CD4-positive, CD25-positive, alpha-beta regulatory T cell (primary cell): ENCODE measurements at places on chromosomes 3 and 15. TPM values are rescaled to one million over a fixed set of nuclear protein-coding genes. Genes with fewer than 3 reads are reported as not detected.

GNAT1 gene
- polyA plus RNA-seq = not detected

GOLGA6L4 gene
- polyA plus RNA-seq = not detected

MED12L gene
- polyA plus RNA-seq = not detected

ZBED2 gene
- polyA plus RNA-seq = not detected

ALAS1 gene
- polyA plus RNA-seq = 40.7 TPM

C3orf52 gene
- 0.40 TPM for polyA plus RNA-seq

TMEM158 gene
- polyA plus RNA-seq = not detected

DHX36 gene
- polyA plus RNA-seq = 11.6 TPM

GCNT3 gene
- polyA plus RNA-seq = not detected

SLC24A5 gene
- polyA plus RNA-seq = not detected

SERPINI1 gene
- 17.8 TPM for polyA plus RNA-seq

C2CD4A gene
- 0.14 TPM for polyA plus RNA-seq

SMCO1 gene
- not detected for polyA plus RNA-seq

GHSR gene
- polyA plus RNA-seq = not detected

SH3GL3 gene
- polyA plus RNA-seq = not detected

STAB1 gene
- polyA plus RNA-seq = not detected

EPHB1 gene
- 0.84 TPM for polyA plus RNA-seq

LAMB2 gene
- not detected for polyA plus RNA-seq

STAC gene
- polyA plus RNA-seq = 0.77 TPM

DLL4 gene
- not detected for polyA plus RNA-seq

EPHA6 gene
- not detected for polyA plus RNA-seq

MYZAP gene
- 1.6 TPM for polyA plus RNA-seq

ANKUB1 gene
- not detected for polyA plus RNA-seq

CHRNA5 gene
- 0.29 TPM for polyA plus RNA-seq

C3orf33 gene
- 3.0 TPM for polyA plus RNA-seq

KLHL25 gene
- polyA plus RNA-seq = 1.5 TPM

RASGRP1 gene
- 87.7 TPM for polyA plus RNA-seq

SCG5 gene
- 1.8 TPM for polyA plus RNA-seq

CLSTN2 gene
- not detected for polyA plus RNA-seq

ANKRD34C gene
- not detected for polyA plus RNA-seq
